Glomerular endothelial cell (primary cell): ENCODE measurements at places on chromosomes 5 and 9. TPM values are rescaled to one million over a fixed set of nuclear protein-coding genes. Genes with fewer than 3 reads are reported as not detected.

ARHGEF37 gene
- 4.6 and 8.5 TPM in 2 replicates for total RNA-seq

TTLL11 gene
- 4.6 and 8.2 TPM in 2 replicates for total RNA-seq

C5orf24 gene
- total RNA-seq, result 65.5 and 71.4 TPM in 2 replicates

CDX1 gene
- not detected in 2 replicates for total RNA-seq

PIP5KL1 gene
- 3.0 and 3.9 TPM in 2 replicates for total RNA-seq

FOXD4L4 gene
- total RNA-seq, result 0.53 TPM in 1 of 2 replicates, not detected in the other

TEX48 gene
- not detected in 2 replicates for total RNA-seq

ITGA2 gene
- total RNA-seq, result 50.5 and 69.4 TPM in 2 replicates

FKTN gene
- 7.9 and 9.9 TPM in 2 replicates for total RNA-seq

BASP1 gene
- 57.8 and 85.2 TPM in 2 replicates for total RNA-seq

PRR16 gene
- total RNA-seq, result 1.2 and 1.6 TPM in 2 replicates

KIF12 gene
- total RNA-seq, result 0.70 and 5.3 TPM in 2 replicates

GPRIN1 gene
- total RNA-seq, result 12.3 and 13.1 TPM in 2 replicates

TICAM2 gene
- total RNA-seq, result 1.8 and 2.0 TPM in 2 replicates

IFT74 gene
- total RNA-seq, result 6.9 and 9.2 TPM in 2 replicates

KCNT1 gene
- not detected in 2 replicates for total RNA-seq

FAM151B gene
- 1.3 and 3.8 TPM in 2 replicates for total RNA-seq

BTNL8 gene
- total RNA-seq, result not detected in 2 replicates

SLC6A18 gene
- not detected in 2 replicates for total RNA-seq

GLDC gene
- total RNA-seq, result 1.7 and 8.0 TPM in 2 replicates

TAF11L13 gene
- total RNA-seq, result not detected in 2 replicates

PTGES gene
- total RNA-seq, result 1.1 TPM in 1 of 2 replicates, not detected in the other

GRHPR gene
- total RNA-seq, result 178 and 212 TPM in 2 replicates

CKS2 gene
- 98.4 and 153 TPM in 2 replicates for total RNA-seq

TRIM36 gene
- 2.4 and 3.7 TPM in 2 replicates for total RNA-seq

GARIN3 gene
- total RNA-seq, result not detected in 2 replicates

ANXA2R gene
- 4.1 and 11.2 TPM in 2 replicates for total RNA-seq

CLIC3 gene
- 0.29 and 2.3 TPM in 2 replicates for total RNA-seq

TRIP13 gene
- 15.8 and 31.8 TPM in 2 replicates for total RNA-seq

RAB24 gene
- total RNA-seq, result 30.8 and 36.8 TPM in 2 replicates

IRX2 gene
- 0.23 TPM in 1 of 2 replicates, not detected in the other for total RNA-seq

FOXD4 gene
- not detected in 2 replicates for total RNA-seq

SIT1 gene
- not detected in 2 replicates for total RNA-seq

GNAQ gene
- total RNA-seq, result 36.1 and 55.2 TPM in 2 replicates

SLC34A1 gene
- not detected in 2 replicates for total RNA-seq

SH3TC2 gene
- 2.5 and 3.6 TPM in 2 replicates for total RNA-seq
